Natural killer cell treated with Interleukin-12 subunit alpha and Interleukin-12 subunit beta and Interleukin-15 and Interleukin-18, amount 100 ng/mL, for 72 hours (primary cell): ENCODE measurements at places on chromosomes 13 and 19. TPM values are rescaled to one million over a fixed set of nuclear protein-coding genes. Genes with fewer than 3 reads are reported as not detected.

DNA sequence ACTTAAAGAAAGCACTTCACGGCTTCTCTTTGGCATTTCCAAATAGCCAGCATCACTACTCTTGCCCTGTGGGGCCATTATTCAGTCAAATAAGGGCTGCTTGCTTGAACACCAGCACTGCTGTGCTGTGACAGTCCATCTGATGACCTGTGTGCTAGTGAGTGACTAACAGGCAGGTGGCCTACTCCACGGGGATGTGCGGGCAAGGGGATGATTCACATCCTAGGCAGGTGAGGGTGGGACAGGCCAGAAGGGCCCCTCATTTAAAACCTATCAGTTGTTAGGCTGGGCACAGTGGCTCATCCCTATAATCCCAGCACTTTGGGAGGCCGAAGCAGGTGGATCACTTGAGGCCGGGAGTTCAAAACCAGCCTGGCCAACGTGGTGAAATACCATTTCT, 8.2 kb downstream of the CCNE1 start:
- no peaks in the 10 kb centered on the region for H3K27me3 ChIP-seq
- no peak for DNase-seq
- H3K4me3 ChIP-seq = no peak overlapping the region
- peaks cover 5% of the 10 kb centered on the region for H3K36me3 ChIP-seq

- no peak for DNase-seq
- no peaks in the 10 kb centered on the region for H3K36me3 ChIP-seq
- no peak overlapping the region for H3K27ac ChIP-seq
- no peak overlapping the region for H3K4me3 ChIP-seq
Observed at GRCh38 chr19:49136771-49137171, 17.4 kb downstream of the PPFIA3 start.

DNA sequence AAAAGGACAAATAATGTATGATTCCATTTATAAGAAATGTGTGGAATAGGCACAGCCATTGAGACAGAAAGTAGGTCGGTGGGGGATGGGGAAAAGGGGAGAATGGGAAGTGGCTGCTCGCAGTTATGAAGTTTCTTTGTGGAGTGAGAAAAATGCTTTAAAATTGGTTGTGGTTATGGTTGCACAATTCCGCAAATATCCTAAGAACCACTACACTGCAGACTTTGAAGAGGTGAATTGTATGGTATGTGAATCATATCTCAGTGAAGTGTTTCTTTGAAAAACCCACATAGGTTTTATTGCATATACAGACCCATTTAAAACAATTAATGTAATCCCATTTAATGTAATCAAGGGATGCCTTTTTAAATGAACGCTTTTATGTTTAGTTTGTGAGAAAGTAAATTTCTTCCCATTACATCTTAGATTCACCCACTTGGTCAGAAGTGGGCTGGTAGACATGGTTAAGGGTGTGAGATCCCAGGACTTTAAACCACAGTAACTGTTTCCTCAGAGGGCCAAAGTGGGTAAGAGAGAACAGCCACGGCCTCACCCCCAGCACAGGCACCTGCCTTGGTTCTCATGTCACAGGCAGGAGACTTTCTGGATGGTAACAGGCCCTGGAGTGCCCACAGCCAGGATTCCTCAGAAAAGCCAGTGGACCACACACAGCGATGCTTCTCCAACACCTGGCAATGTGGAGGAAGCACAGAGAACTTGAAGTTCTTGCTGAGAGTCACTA, 119.3 kb upstream of the GJB6 start:
- H3K27me3 ChIP-seq = peaks cover 9% of the 10 kb centered on the region
- no peaks in the 10 kb centered on the region for H3K36me3 ChIP-seq
- no peak overlapping the region for H3K27ac ChIP-seq

- H3K36me3 ChIP-seq = no peaks in the 10 kb centered on the region
- H3K4me3 ChIP-seq = no peak overlapping the region
- H3K27me3 ChIP-seq = peaks cover 9% of the 10 kb centered on the region
- no peak overlapping the region for H3K27ac ChIP-seq
- no peaks in the 10 kb centered on the region for H3K4me1 ChIP-seq
Observed at GRCh38 chr13:91381371-91381770, 17.1 kb upstream of the GPC5 start.

DNA sequence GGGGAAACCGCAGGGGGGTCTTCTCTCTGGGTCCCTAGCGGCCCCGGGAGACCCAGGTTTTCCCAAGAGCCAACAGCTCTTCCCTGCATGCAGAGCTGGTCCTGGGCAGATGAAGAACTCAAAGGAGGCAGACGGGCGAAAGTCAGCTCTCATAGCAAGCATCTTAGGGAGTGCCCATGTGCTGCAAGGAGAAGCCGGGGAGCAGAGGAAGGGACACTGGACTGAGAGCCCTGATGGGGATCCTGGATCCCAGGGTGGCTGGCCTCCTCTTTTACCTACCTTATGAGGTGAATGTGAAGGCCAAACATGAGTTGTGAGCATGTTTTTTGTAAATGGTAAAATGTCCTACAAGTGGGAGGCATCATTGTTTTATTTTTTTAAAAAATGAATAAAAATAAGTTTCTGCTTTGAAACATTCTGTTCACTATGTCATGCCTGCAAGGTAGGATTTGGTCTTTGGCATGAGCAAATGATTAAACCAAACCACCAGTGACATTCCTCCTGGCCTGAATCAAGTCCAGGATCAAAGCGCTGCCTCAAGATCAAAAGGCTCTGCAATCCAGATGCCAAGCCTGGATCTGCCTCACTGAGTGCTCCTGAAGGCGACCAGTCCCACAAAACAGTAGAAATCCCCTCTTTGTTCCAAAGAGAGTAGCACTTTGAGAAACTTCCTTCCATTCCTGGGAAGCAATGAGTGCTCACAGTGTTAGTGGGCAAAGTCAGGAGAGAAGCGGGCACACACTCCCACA, 92.2 kb upstream of the SERP2 start:
- no peak overlapping the region for H3K27ac ChIP-seq
- no peak for DNase-seq
- no peak overlapping the region for H3K4me3 ChIP-seq
- H3K36me3 ChIP-seq = no peaks in the 10 kb centered on the region
- no peaks in the 10 kb centered on the region for H3K4me1 ChIP-seq

The ZNF331 gene
- total RNA-seq = 12.0 TPM

GRCh38 chr19:11230621-11231386, 8.6 kb upstream of the ANGPTL8 start:
- H3K4me1 ChIP-seq = no peaks in the 10 kb centered on the region
- DNase-seq = no peak
- H3K4me3 ChIP-seq = no peak overlapping the region
- no peaks in the 10 kb centered on the region for H3K36me3 ChIP-seq
- no peak overlapping the region for H3K27ac ChIP-seq

- H3K27me3 ChIP-seq = peaks cover 3% of the 10 kb centered on the region
- DNase-seq = no peak
- no peak overlapping the region for H3K4me3 ChIP-seq
- H3K36me3 ChIP-seq = no peaks in the 10 kb centered on the region
Observed at GRCh38 chr13:77377016-77377415, 50.1 kb upstream of the MYCBP2 start.

The HIPK4 gene
- not detected for total RNA-seq

- peaks cover 4% of the 10 kb centered on the region for H3K4me1 ChIP-seq
- H3K36me3 ChIP-seq = peaks cover 6% of the 10 kb centered on the region
- DNase-seq = no peak
Observed at GRCh38 chr13:44451651-44452050, 78.0 kb downstream of the SERP2 start.

The NLRP11 gene
- total RNA-seq = not detected

The UPK1A gene
- total RNA-seq = 0.70 TPM

DNA sequence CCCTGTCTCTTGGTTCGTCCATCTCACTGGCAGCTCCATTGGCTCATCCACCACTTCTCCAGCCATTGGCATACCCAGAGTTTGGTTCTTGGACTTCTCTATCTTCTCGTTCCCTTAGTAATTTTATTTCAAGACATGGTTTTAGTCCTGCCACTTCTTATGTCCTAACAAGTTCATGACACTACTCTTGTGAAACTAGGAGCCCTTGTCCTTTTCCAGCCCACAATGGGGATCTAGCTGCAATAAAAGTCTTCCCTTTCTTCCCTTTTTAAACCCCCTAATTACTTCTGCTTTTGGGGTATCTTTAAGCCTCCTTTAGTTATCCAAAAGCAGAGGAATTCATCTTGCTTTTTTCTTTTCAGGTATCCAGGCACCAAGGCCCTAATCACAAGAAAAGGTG, 2.9 kb upstream of the RCBTB2 start:
- no peak for DNase-seq
- no peak overlapping the region for H3K27ac ChIP-seq
- H3K27me3 ChIP-seq = no peaks in the 10 kb centered on the region

- H3K36me3 ChIP-seq = no peaks in the 10 kb centered on the region
- no peaks in the 10 kb centered on the region for H3K27me3 ChIP-seq
- peak overlapping the region; percentile 28 for H3K4me3 ChIP-seq
- H3K27ac ChIP-seq = no peak overlapping the region
Observed at GRCh38 chr19:17874758-17875135, 3.0 kb downstream of the SLC5A5 start.

DNA sequence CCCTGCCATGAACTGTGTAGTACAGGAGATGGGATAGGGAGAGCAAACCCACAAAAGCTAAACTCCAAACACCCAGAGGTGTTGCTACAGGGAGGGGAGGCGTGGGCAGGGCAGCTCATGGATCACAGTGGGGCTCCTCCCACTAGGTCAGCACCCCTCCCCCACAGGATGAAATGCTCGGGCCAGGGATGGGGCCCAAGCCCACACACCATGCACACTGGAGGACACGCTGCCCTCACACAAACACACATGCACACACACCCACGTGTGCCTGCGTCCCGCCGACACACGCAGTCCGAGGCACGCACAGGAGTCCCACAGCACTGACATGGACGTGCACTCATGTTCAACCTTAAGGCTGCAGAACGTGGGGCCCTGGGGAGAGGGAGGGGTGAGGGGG, 6.0 kb upstream of the CCNP start:
- no peak for DNase-seq
- H3K27ac ChIP-seq = no peak overlapping the region
- no peak overlapping the region for H3K4me3 ChIP-seq
- no peaks in the 10 kb centered on the region for H3K4me1 ChIP-seq
- no peaks in the 10 kb centered on the region for H3K27me3 ChIP-seq

DNA sequence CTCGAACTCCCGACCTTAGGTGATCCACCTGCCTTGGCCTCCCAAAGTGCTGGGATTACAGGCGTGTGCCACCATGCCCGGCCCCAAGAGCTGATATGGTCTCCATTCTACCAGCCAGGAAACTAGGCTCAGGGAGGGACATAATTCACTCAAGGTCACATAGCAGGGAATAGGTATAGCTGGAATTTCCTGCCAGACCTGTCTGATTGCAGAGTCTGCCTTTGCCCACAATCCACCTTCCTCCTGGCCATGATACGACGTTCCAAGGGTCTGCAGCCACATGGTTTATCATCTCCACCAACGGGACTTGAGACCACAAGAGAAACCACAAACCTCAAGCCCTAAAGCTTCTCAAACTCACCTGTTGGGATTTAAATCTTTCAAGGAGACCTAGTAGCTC, 32.0 kb downstream of the ZNRF4 start:
- no peak overlapping the region for H3K27ac ChIP-seq
- no peaks in the 10 kb centered on the region for H3K36me3 ChIP-seq
- H3K4me1 ChIP-seq = no peaks in the 10 kb centered on the region
- peaks cover 27% of the 10 kb centered on the region for H3K27me3 ChIP-seq
- no peak for DNase-seq

GRCh38 chr13:112105244-112105681, 38.3 kb downstream of the SOX1 start:
- H3K4me3 ChIP-seq = no peak overlapping the region
- peaks cover 2% of the 10 kb centered on the region for H3K4me1 ChIP-seq
- H3K36me3 ChIP-seq = peaks cover 6% of the 10 kb centered on the region
- no peak overlapping the region for H3K27ac ChIP-seq

The SUPT5H gene
- total RNA-seq = 164 TPM

The DAND5 gene
- total RNA-seq = not detected

DNA sequence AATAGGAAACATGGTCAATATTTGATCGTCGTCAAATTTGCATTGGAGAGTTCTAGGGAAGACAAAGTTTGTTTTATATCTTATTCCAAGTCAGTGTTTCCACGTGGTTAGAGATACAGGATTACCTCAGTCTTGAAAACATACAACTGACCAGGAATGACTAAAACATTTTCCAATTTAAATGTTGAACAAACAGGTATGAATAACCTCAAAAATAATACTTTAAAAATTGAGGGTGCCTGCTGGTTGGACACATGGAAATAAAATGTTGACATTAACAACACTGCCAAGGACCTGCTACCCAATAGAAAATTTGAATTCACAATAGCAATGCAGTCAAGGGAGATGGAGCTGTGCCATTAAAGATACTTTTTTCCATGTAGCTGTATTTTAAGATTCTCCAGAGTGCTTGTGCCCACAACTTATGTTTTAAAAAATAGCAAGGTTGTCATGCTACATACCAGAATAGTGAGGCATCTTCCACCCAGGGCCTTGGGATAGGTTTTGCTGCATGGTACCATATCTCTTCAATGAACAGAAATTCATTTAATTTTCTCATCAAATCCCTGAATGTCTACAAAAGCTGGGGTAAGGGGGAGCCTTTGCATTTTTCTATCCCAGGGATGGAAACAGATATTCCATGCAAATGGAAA, 260.8 kb downstream of the EFNB2 start:
- H3K4me1 ChIP-seq = no peaks in the 10 kb centered on the region
- DNase-seq = no peak
- no peaks in the 10 kb centered on the region for H3K27me3 ChIP-seq
- no peak overlapping the region for H3K27ac ChIP-seq
- H3K36me3 ChIP-seq = no peaks in the 10 kb centered on the region

- H3K27me3 ChIP-seq = no peaks in the 10 kb centered on the region
- H3K36me3 ChIP-seq = no peaks in the 10 kb centered on the region
- DNase-seq = no peak
Observed at GRCh38 chr19:3691372-3691716, 8.9 kb downstream of the PIP5K1C start.

GRCh38 chr13:41833201-41833600, 127.7 kb downstream of the VWA8 start:
- peaks cover 4% of the 10 kb centered on the region for H3K36me3 ChIP-seq
- no peak overlapping the region for H3K4me3 ChIP-seq
- no peak for DNase-seq
- H3K4me1 ChIP-seq = peaks cover 5% of the 10 kb centered on the region
- H3K27me3 ChIP-seq = no peaks in the 10 kb centered on the region
- H3K27ac ChIP-seq = no peak overlapping the region

The KLC3 gene
- not detected for total RNA-seq

The BBC3 gene
- 4.8 TPM for total RNA-seq

- no peaks in the 10 kb centered on the region for H3K27me3 ChIP-seq
- no peak overlapping the region for H3K4me3 ChIP-seq
- DNase-seq = no peak
- H3K4me1 ChIP-seq = no peaks in the 10 kb centered on the region
- no peak overlapping the region for H3K27ac ChIP-seq
Observed at GRCh38 chr13:30301827-30302226, 5.5 kb downstream of the KATNAL1 start.

- H3K36me3 ChIP-seq = no peaks in the 10 kb centered on the region
- peaks cover 20% of the 10 kb centered on the region for H3K27me3 ChIP-seq
- H3K27ac ChIP-seq = no peak overlapping the region
- DNase-seq = no peak
- H3K4me1 ChIP-seq = peaks cover 4% of the 10 kb centered on the region
- H3K4me3 ChIP-seq = no peak overlapping the region
Observed at GRCh38 chr19:28686756-28687155, 526.2 kb downstream of the UQCRFS1 start.

GRCh38 chr19:32203161-32203560, 142.2 kb upstream of the ZNF507 start:
- H3K27me3 ChIP-seq = peaks cover 9% of the 10 kb centered on the region
